ENCODE measurements at places on chromosomes 3 and 15. TPM values are rescaled to one million over a fixed set of nuclear protein-coding genes. Genes with fewer than 3 reads are reported as not detected.

The LMAN1L gene
- not detected for total RNA-seq

The OPA1 gene
- total RNA-seq = 59.9 TPM

The SLC28A1 gene
- total RNA-seq = not detected

The COL6A6 gene
- total RNA-seq = 0.23 TPM

The BLM gene
- 1.2 TPM for total RNA-seq

The KNG1 gene
- total RNA-seq = not detected

The GOLGA8G gene
- not detected for total RNA-seq

The GOLGA6L10 gene
- 0.85 TPM for total RNA-seq

The MOBP gene
- not detected for total RNA-seq

The HPS3 gene
- 29.1 TPM for total RNA-seq

The SV2B gene
- total RNA-seq = under 0.01 TPM

The GOLGA8K gene
- 0.36 TPM for total RNA-seq

The SLC22A14 gene
- 0.66 TPM for total RNA-seq

The MCTP2 gene
- 8.9 TPM for total RNA-seq

The RSL24D1 gene
- 47.9 TPM for total RNA-seq

The PLA2G4E gene
- total RNA-seq = not detected

The CYP8B1 gene
- not detected for total RNA-seq

The SPESP1 gene
- total RNA-seq = 9.8 TPM

The TMEM45A gene
- total RNA-seq = 160 TPM

The PRSS50 gene
- not detected for total RNA-seq

The CEMIP gene
- 994 TPM for total RNA-seq

The UTS2B gene
- 0.53 TPM for total RNA-seq

The A4GNT gene
- not detected for total RNA-seq

The DVL3 gene
- 57.3 TPM for total RNA-seq

The DCLK3 gene
- total RNA-seq = 0.59 TPM

The RNF111 gene
- 27.2 TPM for total RNA-seq

The SH3GL3 gene
- 0.07 TPM for total RNA-seq

The PATL2 gene
- total RNA-seq = 0.33 TPM

Measured in smooth muscle cell of the pulmonary artery (primary cell).